ENCODE measurements at places on chromosomes 5 and 9. TPM values are rescaled to one million over a fixed set of nuclear protein-coding genes. Genes with fewer than 3 reads are reported as not detected.
A peak's percentile ranks its signal among the peaks of the same experiment; 100 is the strongest.

DNA sequence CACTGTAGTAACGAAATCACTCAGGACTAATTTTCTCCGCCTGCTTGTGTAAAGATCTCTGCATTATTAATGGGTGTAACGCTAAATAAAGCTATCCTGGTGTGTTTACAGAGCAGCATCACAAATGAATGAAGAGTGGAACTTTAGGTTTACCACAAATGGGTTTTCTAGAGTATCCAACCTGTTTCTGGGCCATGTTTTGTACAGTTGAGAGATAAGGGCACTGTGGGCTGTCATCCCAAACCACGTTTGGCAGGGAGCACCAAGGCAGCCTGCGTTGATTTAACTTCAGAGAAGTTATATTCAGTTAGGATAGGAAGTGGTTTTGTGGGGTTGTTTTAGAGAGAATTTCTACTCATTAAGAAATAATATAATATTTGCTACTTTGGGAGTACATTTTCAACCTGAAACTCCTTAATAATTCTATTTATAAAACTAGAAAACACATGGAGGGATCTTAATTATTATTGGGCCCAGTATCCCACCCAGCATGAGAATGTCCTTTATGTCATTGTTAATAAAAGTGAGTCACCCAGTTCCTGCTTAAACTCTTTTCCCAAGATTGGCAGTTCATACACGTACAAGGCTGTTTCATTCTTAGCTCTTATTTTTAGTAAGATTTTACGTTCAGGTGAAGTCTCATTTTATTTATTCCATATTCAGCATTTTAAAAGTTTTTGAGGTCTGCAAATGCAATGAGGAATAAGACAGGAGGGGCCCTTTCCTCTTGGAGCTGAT, 8.0 kb downstream of the KCNN2 start:
- no peak overlapping the region for H3K4me3 ChIP-seq
- H3K27me3 ChIP-seq: no peaks in the 10 kb centered on the region
- no peak overlapping the region for H3K27ac ChIP-seq
- H3K4me1 ChIP-seq: no peaks in the 10 kb centered on the region

DNA sequence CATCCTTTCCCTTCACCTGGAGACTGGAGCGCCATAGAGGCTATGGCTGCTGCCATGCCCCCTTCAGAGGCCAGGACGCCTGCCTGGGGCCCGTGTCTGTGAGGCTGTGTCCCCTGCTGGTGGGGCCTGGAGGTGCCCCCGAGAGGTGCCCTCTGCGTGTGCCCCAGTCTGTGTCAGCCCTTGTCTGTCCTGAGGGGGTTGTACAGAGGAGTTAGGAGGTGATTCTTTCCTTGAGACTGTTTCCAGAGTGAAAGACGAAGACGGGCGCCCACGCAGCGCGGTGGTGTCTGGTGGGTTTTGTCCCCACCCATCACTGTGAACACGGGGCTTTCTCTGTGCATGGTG, 24.6 kb downstream of the TRAF2 start:
- peaks cover 10% of the 10 kb centered on the region for H3K36me3 ChIP-seq
- no peak overlapping the region for H3K4me3 ChIP-seq
- no peak overlapping the region for H3K27ac ChIP-seq
- no peak for DNase-seq
- H3K4me1 ChIP-seq: no peaks in the 10 kb centered on the region
- H3K27me3 ChIP-seq: no peaks in the 10 kb centered on the region

DNA sequence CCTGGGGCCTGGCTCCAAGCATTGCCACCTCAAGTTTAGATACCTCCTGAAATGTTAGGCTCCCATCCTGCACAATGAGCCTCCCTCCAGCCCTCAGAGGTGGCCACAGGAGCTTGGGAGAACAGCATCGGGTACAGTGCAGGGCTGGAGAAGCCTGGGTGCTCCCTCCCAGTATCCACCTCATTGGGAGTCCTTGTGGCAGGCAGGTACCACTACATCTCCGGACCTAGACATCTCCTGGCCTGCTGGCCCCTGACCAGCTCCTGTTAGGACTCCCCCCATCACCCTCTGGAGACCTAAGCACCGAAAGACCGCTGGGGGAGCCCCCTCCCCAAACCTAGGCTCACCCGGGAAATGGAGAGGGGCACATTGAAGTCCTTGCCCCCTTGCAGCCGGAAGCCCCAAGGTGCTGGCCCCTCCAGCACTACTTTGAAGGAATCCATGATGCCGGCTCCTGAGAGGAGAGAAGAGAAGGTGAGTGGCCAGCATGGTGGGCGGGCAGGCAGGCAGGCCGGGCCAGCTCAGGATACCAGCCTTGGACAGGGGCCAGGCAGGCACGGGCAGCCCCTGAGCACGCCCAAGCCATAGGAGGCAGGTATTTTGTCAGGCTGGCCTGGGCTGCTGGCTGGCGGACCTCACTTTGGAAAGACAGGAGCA, 1.2 kb downstream of the PDLIM7 start:
- DNase-seq: peak; percentile 46
- no peaks in the 10 kb centered on the region for H3K36me3 ChIP-seq
- peak overlapping the region; percentile 41 for H3K27ac ChIP-seq
- H3K4me1 ChIP-seq: peaks cover 34% of the 10 kb centered on the region
- no peaks in the 10 kb centered on the region for H3K27me3 ChIP-seq

- no peak for DNase-seq
- no peaks in the 10 kb centered on the region for H3K27me3 ChIP-seq
- H3K4me3 ChIP-seq: no peak overlapping the region
- no peaks in the 10 kb centered on the region for H3K4me1 ChIP-seq
- H3K36me3 ChIP-seq: no peaks in the 10 kb centered on the region
Observed at GRCh38 chr9:962023-962422, 14.4 kb upstream of the DMRT3 start.

DNA sequence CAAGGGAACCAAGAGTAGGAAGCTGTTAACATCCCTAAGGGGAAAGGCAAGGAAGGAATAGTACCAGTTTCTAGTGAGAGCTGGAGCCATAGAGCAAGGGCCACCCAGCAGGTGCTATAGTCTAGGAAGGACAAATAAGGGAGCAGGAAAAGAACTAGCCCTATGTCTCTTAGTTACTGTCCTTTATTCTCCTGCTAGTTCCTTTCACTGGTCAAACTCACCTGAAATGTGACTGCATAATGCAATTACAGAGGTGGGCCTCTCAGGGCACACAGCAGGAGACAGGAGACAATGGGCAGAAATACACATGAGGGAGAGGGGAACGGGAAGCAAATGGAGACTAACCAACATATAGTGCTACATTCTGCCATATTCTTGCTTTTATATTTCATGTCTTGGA, 26.7 kb upstream of the FRMPD1 start:
- no peak overlapping the region for H3K4me3 ChIP-seq
- DNase-seq: no peak
- no peak overlapping the region for H3K27ac ChIP-seq

DNA sequence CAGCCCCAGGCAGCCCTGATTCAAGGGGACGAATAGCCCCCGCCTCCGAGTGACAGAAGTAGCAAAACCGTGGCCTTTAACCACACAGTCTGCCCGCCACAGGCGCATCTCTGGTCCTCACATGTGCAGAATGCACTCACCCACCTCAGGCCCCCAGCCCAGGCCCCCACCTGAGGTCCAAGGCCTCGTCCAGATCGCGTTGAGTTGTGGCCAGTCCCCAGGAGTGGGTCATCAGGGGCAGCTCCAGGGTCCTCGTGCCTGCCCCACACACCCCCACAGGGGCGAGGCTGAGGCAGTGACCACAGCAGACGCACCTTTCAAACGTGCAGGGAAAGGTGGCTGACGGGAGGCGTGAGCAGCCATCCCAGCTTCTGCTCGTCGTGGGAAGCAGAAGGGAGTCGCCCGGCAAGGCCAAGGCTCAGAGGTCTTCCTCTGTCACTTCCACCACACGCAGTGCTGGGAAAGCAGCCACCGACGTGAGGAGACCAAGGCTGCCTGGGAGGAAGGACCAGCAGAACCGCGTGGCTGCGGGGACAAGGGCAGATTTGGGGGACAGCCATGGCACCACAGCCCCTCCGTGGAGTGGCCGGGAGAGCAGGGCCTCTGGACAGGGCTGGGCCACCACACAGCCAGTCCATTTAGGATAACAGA, 77.8 kb upstream of the OTULINL start:
- no peak for DNase-seq
- H3K4me1 ChIP-seq: no peaks in the 10 kb centered on the region
- H3K36me3 ChIP-seq: no peaks in the 10 kb centered on the region
- H3K4me3 ChIP-seq: no peak overlapping the region
- no peak overlapping the region for H3K27ac ChIP-seq
- no peaks in the 10 kb centered on the region for H3K27me3 ChIP-seq

DNA sequence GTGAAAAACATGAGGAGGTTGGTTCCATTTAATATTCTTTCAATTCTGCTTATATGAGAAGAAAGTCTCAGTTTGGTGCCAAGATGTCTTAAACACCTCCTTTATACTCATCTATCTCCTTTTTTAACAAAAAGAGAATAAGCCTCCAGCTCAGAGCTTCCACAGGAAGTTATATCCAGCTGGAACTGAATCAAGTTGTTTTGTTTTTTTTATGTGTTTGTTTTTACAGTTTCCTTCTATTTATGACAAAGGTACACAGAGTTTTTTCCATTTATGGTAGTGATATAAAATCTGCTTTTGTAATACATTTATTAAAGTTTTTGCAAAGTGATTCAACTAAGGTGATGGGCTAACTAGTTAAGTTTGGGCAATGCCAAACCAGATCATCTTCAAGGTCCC, 10.4 kb downstream of the SPARC start:
- no peak for DNase-seq
- peak overlapping the region; percentile 51 for H3K27ac ChIP-seq
- H3K36me3 ChIP-seq: no peaks in the 10 kb centered on the region
- H3K4me1 ChIP-seq: no peaks in the 10 kb centered on the region

- peaks cover 28% of the 10 kb centered on the region for H3K4me1 ChIP-seq
- peak; percentile 77 for DNase-seq
- H3K27ac ChIP-seq: no peak overlapping the region
- H3K4me3 ChIP-seq: no peak overlapping the region
Observed at GRCh38 chr5:134127376-134127861, 12.9 kb downstream of the TCF7 start.

- no peaks in the 10 kb centered on the region for H3K36me3 ChIP-seq
- peaks cover 20% of the 10 kb centered on the region for H3K4me1 ChIP-seq
- no peak for DNase-seq
- H3K4me3 ChIP-seq: no peak overlapping the region
- H3K27me3 ChIP-seq: no peaks in the 10 kb centered on the region
- no peak overlapping the region for H3K27ac ChIP-seq
Observed at GRCh38 chr9:121561385-121562222, 62.0 kb upstream of the GGTA1 start.

DNA sequence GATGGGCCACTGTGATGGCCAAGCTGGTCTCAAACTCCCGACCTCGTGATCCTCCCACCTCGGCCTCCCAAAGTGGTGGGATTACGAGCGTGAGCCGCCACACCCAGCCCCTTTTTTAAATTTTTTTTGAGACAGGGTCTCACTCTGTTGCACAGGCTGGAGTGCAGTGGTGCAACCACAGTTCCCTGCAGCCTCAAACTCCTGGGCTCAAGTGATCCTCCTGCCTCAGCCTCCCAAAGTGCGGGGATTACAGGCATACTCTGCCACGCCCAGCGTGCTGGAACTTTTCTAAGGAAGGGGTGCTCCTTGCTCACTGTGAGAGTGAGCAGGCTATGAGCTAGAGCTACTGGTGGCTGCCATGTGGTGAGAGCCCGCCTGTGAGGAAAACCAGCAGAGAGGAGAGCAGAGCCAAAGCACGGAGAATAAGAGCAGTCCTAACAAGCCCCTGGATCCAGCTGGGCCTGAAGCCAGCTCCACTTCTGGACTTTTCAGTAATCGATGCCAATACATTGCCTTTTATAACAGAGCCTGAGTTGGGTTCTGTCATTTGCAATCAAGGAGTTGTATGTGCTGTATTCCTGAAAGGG, 75.5 kb upstream of the UNC5A start:
- DNase-seq: no peak
- no peaks in the 10 kb centered on the region for H3K27me3 ChIP-seq
- no peaks in the 10 kb centered on the region for H3K36me3 ChIP-seq

Gene RHOBTB3
- 153 TPM for total RNA-seq

Gene QRFP
- total RNA-seq: not detected

Gene QSOX2
- 8.8 TPM for total RNA-seq

Gene IRX1
- not detected for total RNA-seq

Gene PCA3
- total RNA-seq: not detected

Data from body of pancreas (tissue), 4 donors.